Stimulated activated CD8-positive, alpha-beta memory T cell treated with anti-CD3 and anti-CD28 coated beads, Interleukin-7, amount 100 ng/mL, for 4 hours (primary cell): ENCODE measurements at places on chromosomes 2 and 18.

GRCh38 chr18:13051950-13052349, 60.8 kb downstream of the CEP192 start:
- no peak for DNase-seq

- no peak for DNase-seq
Measured at GRCh38 chr2:10101491-10101890, 21.0 kb upstream of the RRM2 start.

DNA sequence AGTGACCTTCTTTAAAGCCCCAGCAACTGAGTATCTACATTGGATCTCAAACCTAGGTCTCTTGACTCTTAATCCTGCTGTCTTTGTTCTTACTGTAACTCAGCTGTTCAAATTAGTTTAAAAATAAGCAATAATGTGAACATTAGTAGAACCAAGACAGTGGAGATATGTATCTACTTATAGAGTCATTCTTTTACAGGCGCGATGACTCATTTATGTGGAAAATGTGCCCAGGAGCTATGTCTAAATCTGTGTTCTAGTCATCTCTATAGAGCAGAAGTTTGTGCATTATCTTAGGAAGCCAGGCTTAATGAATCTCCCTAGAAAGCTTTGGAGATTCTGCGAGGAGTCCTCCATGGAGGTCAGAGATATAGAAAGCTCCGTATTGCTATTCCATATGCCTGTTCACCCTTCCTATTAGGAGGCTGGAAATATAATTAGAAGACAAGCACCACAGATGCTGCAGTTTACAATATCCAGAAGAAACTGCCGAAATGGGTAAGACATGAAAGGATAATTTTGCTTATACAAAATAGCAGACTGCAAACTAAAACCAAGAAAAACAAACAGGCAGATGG, 211.6 kb downstream of the TRIB2 start:
- no peak for DNase-seq

DNA sequence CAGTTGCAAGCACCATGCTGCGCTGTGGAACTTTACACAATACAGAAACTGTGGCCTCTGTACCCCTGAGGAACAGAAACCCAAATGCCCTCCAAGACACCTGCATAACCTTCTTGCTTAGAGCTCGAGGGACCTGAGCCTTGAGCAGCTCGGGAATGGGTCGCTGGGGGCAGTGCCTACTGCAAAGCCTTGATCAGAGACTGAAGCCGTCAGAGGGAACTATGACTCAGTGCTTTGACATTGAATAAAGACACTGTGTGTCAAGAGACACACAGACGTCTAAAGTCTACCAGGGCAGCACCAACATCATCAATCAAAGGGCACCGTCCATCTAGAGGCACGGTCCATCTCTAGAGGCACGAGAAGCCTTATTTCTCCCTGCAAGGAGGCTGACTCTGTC, 30.6 kb downstream of the GPR45 start:
- DNase-seq: no peak

- no peak for DNase-seq
Measured at GRCh38 chr2:60337142-60337497, 216.3 kb downstream of the BCL11A start.

GRCh38 chr18:44841752-44842587, 161.3 kb downstream of the SETBP1 start:
- no peak for DNase-seq

- DNase-seq: no peak
Measured at GRCh38 chr18:77464917-77465316, 215.3 kb downstream of the GALR1 start.

DNA sequence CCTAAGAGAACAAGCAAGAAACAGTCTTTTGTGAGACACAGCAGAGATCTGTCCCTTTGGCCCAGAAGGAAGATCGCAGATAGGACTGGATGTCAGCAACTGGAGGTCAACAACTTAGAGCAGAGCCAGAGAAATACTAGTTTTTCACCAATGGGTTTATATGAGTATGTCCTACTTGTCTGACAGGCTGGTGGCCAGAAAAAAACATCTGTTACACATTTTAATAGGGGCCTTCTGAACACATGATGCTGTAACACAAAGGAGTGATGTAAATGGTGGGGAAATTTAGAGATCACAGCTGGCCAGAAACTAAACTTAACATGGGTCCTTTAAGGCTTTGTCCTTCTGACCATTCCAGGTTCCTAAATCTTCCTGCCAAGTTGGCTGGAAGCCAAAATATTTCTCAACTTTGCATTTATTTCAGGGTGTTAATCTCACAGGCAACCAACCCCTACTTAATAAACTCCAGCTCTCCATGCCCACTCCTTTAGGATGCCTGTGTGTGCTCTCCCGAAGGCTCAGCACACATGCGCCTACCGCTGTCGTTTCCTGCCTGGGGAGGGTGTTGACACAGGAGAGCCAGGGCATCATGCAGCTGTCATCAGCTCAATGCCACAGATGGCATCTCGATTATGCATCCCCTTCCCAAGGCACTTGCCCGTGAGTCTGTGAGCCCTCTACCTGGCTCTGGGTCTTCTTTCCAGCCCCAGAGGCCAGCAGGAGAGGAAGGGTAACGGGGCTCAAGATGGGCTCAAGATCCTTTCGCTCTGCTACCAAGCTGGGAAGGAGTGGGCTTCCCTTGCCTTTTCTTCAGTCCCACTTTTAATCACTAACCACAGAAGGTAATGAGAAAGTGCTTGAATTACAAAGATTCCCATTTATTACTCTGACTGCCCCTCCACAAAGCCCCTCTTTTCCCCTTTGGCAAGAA, 252.5 kb downstream of the ETAA1 start:
- no peak for DNase-seq

GRCh38 chr2:137947032-137947727, 17.1 kb upstream of the HNMT start:
- no peak for DNase-seq

DNA sequence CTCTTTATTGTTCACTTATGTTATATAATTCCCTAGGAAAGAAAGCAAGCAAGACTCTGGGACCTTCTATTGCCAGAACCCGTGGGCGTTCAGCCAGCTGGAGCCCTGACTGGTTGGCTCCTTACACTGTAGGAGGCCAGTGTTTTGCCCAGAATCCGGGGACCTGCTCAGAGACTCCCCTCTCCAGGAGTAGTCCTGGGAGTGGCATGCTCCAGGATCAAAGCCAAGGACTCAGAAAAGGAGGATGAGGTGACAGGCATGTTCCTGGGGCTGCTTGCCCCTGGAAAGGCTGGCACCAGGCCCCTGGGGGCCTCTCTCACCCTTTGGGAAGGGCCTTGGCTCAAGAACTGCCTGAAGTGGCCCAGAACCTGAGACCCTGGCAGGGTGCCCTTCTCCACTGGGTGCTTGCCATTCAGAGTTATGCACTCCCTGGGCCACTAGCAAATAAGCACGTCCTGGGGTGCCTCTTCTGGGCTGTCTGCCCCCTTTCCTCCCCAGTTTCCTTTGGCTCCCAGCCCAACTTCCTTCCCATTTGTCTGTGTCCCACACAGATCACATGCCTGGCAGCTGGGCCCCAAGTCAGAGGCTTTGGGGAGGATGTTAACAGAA, 19.6 kb upstream of the KIF3C start:
- DNase-seq: no peak

DNA sequence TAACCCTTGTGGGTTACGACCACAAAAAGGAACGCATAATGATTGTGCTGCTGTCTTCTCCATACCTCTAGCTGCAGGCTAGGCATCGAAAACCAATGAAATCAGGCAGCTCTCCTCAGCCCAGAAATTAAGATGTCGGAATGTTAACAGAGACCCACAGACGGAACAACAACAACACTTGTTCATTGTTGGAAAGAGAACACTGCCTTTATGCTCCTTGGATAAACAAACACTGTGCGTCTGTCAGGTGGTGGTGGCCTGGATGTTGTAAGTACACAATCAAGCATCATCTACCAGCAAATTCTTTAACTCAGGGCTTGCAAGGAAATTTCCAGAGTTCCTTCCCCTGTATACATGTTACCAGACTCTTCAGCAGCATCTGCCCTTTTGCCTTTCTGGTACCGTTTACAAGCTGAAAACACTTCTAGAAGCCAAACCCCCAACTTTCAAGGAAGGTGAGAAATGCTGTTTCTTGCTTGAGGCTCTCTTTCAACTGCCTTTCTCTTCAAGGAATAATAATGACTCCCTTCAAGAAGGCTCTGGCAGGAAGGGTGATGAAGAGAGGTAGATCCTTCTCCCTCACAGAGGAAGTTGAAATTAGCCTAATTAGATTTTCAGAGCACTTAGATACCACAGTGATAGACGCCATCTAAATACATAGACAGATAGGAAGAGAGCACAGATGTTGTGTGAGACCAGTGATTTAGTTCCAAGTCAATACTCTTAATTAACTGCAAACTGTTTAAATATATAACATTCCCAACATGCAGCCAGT, 332.7 kb downstream of the ZNF521 start:
- no peak for DNase-seq

DNA sequence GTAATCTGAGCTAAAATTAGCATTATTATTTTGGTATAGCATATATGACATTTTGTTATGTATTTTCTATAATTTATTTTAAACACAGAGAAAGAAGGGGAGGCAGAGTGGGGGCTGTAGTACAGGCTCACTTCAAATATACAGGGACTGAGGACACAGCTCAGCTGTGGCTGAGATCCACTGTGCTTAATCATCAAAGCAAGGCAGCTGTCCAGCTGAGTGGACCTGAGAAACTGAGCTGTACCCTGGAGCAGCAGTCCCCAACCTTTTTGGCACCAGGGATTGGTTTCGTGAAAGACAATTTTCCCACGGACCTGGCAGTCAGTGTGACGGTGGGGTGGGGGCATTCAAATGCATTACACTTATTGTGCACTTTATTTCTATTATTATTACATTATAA, 687.2 kb downstream of the RNF144A start:
- no peak for DNase-seq

- DNase-seq: no peak
Measured at GRCh38 chr2:36147670-36148390, 207.7 kb upstream of the CRIM1 start.

DNA sequence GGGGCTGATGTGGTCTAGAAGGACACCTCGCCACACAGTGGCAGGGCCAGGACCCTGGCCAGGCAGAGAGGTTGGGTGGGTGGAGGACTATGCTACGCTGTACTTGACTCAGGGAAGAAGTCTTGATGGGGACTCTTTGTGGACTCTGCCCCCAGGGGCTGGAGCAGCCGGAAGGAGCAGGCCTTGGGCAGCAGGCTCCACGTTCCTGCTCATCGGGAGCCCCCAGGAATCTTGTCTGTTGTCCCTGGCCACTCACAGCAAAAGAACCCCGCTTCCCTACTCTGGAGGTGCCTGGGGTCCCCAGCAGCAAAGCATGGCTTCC, 79.0 kb downstream of the POLR1A start:
- no peak for DNase-seq

GRCh38 chr2:99784946-99785345, 295.1 kb upstream of the REV1 start:
- no peak for DNase-seq

- DNase-seq: no peak
Measured at GRCh38 chr2:217553202-217553601, 449.6 kb downstream of the TNS1 start.

DNA sequence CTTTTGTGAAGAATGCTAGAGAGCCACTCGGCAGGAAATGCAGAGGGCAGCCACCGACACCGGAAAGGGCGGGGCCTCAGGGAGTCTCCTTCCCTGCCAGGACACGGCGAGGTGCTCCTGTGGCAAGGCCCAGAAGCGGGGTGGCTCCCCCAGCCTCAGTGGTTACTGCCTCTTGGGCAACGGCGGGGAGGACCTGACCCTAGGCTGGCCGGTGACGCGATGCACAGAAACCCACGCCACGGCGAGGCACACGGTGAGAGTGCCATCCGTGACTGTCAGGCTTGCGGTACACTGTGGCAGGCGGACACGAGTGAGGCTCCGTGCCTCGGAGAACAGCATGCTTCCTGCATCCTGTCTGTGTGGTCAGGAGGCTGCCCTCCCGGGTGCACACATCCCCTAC, 47.8 kb downstream of the ZAP70 start:
- peak; percentile 21 for DNase-seq

DNA sequence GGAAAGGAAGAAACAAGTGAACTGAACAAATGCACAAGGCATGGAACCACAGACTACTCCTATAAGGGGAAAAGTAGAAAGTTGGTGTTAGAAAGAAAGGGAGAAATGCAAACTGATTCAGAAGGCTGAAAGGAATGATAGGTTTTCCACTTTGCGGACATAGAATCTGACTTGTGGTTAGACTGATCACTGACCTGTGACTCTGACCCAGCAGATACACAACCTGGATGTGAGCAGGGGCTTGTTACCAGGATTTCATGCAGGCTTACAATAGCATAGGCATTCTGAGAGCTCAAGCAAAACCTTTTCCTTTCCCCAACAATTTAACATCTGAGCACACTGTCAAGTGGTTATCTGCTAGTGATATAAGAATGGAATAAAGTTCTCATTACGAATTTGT, 237.0 kb upstream of the CDH20 start:
- DNase-seq: no peak

GRCh38 chr2:217944923-217945322, 57.9 kb downstream of the TNS1 start:
- DNase-seq: no peak

GRCh38 chr2:3493615-3494007, 25.7 kb downstream of the ADI1 start:
- no peak for DNase-seq

- no peak for DNase-seq
Measured at GRCh38 chr2:29000481-29000880, 19.4 kb downstream of the TOGARAM2 start.

GRCh38 chr2:85110991-85111560, 22.1 kb upstream of the TCF7L1 start:
- DNase-seq: no peak

- no peak for DNase-seq
Measured at GRCh38 chr2:127614731-127615130, 31.2 kb upstream of the GPR17 start.

DNA sequence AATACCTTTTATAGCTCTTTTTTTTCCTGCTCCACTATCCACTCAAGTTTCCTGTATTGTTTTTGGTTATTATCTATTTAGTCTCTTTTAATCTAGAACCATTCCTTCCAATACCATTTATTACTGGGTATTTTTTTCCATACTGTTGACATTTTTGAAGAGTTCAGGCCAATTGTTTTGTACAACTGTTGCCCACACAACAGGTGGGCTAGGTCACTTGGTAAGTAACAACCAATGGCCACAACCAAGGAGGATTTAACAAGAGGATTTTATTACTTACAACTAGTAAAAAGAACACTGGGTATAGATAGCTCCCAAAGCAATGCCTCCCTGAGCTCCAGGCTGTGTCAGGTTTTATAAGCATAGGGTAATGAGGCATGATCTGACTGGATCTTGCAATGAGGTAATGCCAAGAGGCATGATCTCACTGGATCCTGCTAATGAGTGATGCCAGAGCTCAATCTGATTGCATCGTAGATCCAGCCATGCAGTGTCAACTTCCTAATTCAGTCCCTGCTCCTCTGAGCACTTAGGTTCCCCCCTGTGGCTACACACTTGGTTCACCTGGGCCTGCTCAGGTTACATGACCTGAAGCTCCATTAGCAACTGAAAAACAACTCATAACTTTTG, 7.1 kb upstream of the CEP68 start:
- DNase-seq: no peak

- no peak for DNase-seq
Measured at GRCh38 chr2:241768850-241769249, 7.8 kb upstream of the GAL3ST2 start.

- DNase-seq: no peak
Measured at GRCh38 chr18:13447621-13448334, 229.2 kb downstream of the LDLRAD4 start.

- DNase-seq: no peak
Measured at GRCh38 chr2:151670846-151671597, 63.3 kb downstream of the NEB start.

GRCh38 chr2:31137211-31138036, 816 bp downstream of the GALNT14 start:
- no peak for DNase-seq

- no peak for DNase-seq
Measured at GRCh38 chr2:234818937-234819336, 132.9 kb upstream of the SH3BP4 start.
